Urinary bladder (tissue), 4 donors: ENCODE measurements at places on chromosomes 5 and 9. TPM values are rescaled to one million over a fixed set of nuclear protein-coding genes. Genes with fewer than 3 reads are reported as not detected.

PCDHGB7 gene
- 10.4 TPM for total RNA-seq

PCDHB9 gene
- 2.4 TPM for total RNA-seq

SPINK4 gene
- total RNA-seq = not detected

F2RL1 gene
- 8.2 TPM for total RNA-seq

SLC4A9 gene
- 0.11 TPM for total RNA-seq
